Stimulated activated CD8-positive, alpha-beta memory T cell treated with anti-CD3 and anti-CD28 coated beads, Interleukin-15, amount 100 ng/mL, for 24 hours (primary cell): ENCODE measurements at places on chromosomes 4 and X.

DNA sequence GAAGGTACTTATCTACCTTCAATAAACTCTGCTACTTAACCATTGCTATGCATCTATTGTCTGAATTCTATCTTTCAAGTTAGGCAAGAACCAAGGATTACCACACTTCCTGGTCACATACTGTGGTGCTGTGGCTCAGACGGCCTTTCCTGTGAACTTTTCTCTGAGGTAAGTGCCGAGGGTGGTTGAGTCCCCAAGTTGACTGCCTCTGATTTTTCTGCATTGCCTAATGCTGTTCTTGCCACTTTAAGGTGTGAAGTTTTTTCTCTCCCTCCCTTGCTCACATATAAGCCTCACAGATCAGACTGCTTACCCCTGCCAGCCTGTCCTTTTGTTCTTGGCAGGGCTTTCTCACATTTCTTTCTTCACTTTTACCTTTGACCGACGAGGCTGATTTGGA, 348.0 kb upstream of the POU3F4 start:
- DNase-seq, result no peak

- no peak for DNase-seq
Measured at GRCh38 chr4:56224641-56225040, 162.7 kb downstream of the AASDH start.

GRCh38 chrX:120774606-120775005, 101.1 kb downstream of the CT47B1 start:
- DNase-seq, result no peak

- DNase-seq, result no peak
Measured at GRCh38 chr4:184851886-184852285, 26.1 kb upstream of the ACSL1 start.

- no peak for DNase-seq
Measured at GRCh38 chr4:42608551-42608950, 48.4 kb downstream of the ATP8A1 start.

- DNase-seq, result no peak
Measured at GRCh38 chrX:47228550-47229270, 4.1 kb upstream of the USP11 start.

GRCh38 chr4:107896158-107896645, 35.1 kb upstream of the CYP2U1 start:
- DNase-seq, result no peak

GRCh38 chrX:142299406-142299805, 94.3 kb upstream of the MAGEC2 start:
- DNase-seq, result no peak

DNA sequence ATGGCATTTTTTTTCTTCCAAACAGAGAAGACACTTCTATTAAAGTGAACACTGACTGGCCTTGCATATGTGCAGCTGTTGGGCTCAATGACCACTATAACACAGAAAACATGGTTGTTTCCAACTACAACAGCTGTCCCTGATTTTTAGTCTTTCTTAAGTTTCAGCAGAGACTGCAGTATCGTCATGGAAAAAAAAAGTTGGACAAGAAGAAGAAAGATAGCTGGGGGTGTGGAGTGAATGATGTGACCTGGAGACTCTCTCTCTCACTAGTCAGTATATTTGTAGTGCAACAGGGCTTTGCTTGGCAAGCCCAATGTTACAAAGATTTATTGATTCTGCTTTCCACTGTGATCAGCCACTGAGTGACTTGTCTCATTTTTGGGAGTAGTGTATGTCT, 29.5 kb upstream of the C4orf54 start:
- no peak for DNase-seq

DNA sequence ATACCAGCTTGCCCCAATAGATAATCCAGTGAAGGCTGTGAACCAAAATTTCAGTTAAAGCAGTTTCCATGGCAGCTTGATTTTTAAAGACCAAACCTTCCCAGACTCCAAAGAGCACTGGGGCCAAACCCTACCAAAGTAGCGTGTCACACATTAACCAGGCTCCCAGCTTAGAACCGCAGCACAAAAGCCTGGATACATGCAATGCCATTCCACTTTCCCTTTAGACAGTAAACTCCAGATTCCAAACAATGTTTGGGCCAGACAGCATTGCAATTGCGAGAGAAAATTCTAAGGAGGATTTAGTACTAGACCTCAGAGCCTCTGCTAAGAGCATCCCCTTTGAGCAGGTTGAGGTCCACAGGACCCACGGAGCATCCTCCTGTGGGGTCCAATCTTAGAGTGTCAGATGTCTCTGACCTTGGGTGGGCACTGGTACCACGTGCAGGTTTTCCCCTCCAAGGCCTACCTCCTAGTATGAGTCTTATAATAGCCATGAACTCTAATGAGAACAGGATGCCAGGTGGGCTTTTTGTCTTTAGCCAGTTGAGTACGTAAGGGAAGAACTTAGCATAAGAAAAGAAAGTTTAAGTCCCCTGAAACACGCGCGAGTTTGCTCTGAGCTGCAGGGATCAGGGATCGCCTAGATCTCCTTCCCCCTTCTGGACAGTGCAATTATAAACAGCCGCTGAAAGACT, 38.8 kb downstream of the MGARP start:
- DNase-seq, result no peak

GRCh38 chrX:74344280-74344622, 40.3 kb downstream of the ZCCHC13 start:
- no peak for DNase-seq

GRCh38 chr4:156553659-156554058, 417.9 kb downstream of the PDGFC start:
- no peak for DNase-seq

DNA sequence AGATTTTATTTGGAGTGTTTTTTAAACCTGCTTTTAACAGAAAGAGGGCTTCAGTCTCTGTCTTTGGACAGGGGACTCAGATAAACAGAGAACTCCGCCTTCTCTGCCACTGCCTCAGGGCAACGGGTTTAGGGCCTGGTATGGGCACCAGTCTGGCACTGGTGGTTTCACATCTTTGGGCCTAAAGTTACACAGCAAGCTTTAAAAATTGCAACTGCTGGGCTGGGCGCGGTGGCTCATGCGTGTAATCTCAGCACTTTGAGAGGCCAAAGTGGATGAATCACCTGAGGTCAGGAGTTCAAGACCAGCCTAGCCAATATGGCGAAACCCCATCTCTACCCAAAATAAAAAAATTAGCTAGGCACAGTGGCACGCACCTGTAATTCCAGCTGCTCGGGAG, 10.3 kb upstream of the NAT8L start:
- DNase-seq, result no peak

DNA sequence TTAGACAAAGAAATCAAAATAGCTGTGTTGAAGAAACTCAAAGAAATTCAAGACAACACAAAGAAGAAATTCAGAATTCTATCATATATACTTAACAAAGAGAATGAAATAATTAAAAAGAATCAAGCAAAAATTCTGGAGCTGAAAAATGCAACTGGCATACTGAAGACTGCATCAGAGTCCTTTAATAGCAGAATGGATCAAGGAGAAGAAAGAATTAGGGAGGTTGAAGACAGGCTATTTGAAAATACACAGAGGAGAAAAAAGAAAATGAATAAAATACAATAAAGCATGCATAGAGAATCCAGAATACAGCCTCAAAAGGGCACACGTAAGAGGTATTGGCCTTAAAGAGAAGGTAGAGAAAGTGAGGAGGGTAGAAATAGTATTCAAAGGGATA, 179.5 kb upstream of the SPIN4 start:
- DNase-seq, result no peak

GRCh38 chrX:54043056-54043455, 1.2 kb downstream of the PHF8 start:
- DNase-seq, result no peak

GRCh38 chr4:75040703-75041102, 107.8 kb downstream of the PARM1 start:
- DNase-seq, result no peak

- no peak for DNase-seq
Measured at GRCh38 chr4:188691811-188692210, 552.6 kb downstream of the TRIML1 start.

GRCh38 chrX:14352511-14352910, 176.8 kb upstream of the GLRA2 start:
- DNase-seq, result no peak

- no peak for DNase-seq
Measured at GRCh38 chr4:82606622-82607021, 44.8 kb upstream of the TMEM150C start.

DNA sequence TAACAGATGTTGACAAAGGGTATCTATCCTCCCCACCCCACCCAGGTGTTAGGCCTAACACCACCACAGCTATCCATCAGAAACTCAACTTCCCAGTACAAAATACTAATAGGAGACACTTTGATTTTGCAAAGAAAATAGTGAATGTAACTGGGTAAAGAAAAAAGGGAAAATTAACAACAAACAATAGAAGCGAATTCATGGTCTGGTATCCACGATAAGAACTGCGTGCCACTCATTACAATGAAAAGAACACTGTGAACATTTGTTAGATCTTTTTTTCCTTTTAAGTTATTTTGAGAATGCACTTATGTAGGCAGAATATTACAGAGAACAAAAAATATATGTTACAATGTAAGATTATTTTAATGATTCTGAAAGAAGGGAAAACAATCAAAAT, 12.0 kb downstream of the TSPAN5 start:
- DNase-seq, result no peak

GRCh38 chr4:74486905-74487304, 42.0 kb downstream of the AREG start:
- no peak for DNase-seq
